ENCODE measurements at places on chromosomes 4 and X.

DNA sequence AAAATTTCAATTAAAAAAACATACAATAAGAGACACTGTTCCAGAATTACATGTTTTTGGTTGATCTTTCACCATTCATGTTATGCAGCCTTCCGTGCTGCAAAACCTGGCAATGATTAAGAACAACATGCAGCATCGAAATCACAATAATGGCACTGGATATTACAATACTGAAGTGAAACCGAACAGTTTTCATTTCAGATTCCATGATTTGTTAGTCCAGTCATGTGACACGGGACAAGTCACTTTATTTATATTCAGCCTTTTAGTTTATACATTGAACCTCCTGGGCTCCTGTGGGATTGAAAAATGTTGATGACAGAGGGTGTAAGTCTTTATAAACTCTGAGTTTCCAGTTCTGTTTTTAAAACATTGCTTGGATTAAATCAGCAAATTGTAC, 142.5 kb upstream of the TTC29 start:
- H3K27ac ChIP-seq, result no peak overlapping the region
- peaks cover 25% of the 10 kb centered on the region for H3K27me3 ChIP-seq
- H3K4me1 ChIP-seq, result no peaks in the 10 kb centered on the region
- no peak for DNase-seq

DNA sequence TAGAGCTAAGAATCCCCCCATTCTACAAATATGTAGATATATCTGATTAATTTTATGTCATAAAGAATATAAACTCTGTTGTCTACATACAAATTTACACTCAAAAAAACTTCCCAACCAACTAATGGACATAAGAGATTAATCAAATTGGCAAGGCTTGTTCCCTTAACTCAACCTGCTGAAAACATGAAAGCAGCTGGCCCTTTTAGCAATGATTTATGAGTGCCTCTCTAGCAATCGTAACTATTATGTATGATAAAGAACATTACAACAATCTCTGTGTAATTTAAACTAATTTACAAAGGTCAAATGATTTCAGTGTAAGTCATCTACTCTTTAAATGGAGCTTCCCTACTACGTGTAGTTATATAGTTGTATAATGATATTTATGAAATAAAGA, 83.1 kb upstream of the FTHL17 start:
- H3K36me3 ChIP-seq, result no peaks in the 10 kb centered on the region
- H3K4me1 ChIP-seq, result no peaks in the 10 kb centered on the region
- no peak overlapping the region for H3K4me3 ChIP-seq
- DNase-seq, result no peak
- no peak overlapping the region for H3K27ac ChIP-seq

GRCh38 chrX:96837808-96838207, 45.9 kb upstream of the RPA4 start:
- H3K36me3 ChIP-seq, result no peaks in the 10 kb centered on the region
- no peak overlapping the region for H3K4me3 ChIP-seq
- no peak overlapping the region for H3K27ac ChIP-seq

DNA sequence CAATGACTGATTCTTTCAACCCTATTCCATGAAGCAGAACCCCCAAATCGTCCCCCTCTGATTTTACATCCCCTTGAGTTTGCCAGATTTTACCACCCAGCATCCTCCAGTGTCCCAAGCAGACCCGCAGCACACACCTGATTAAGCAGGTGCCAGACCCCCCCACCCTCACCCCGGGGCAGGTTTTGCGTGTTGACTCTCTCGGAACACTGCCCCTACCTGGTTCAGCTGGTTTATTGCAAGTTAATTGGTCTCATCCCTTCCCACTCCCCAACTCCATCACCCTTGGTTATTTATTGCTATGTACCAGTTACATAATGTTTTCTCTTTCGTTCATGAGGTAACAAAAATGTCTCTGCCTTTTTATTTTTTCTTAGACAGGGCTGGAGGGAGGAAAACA, 258.4 kb downstream of the BCOR start:
- H3K36me3 ChIP-seq, result no peaks in the 10 kb centered on the region
- DNase-seq, result no peak
- H3K4me3 ChIP-seq, result no peak overlapping the region
- no peak overlapping the region for H3K27ac ChIP-seq
- H3K27me3 ChIP-seq, result no peaks in the 10 kb centered on the region

DNA sequence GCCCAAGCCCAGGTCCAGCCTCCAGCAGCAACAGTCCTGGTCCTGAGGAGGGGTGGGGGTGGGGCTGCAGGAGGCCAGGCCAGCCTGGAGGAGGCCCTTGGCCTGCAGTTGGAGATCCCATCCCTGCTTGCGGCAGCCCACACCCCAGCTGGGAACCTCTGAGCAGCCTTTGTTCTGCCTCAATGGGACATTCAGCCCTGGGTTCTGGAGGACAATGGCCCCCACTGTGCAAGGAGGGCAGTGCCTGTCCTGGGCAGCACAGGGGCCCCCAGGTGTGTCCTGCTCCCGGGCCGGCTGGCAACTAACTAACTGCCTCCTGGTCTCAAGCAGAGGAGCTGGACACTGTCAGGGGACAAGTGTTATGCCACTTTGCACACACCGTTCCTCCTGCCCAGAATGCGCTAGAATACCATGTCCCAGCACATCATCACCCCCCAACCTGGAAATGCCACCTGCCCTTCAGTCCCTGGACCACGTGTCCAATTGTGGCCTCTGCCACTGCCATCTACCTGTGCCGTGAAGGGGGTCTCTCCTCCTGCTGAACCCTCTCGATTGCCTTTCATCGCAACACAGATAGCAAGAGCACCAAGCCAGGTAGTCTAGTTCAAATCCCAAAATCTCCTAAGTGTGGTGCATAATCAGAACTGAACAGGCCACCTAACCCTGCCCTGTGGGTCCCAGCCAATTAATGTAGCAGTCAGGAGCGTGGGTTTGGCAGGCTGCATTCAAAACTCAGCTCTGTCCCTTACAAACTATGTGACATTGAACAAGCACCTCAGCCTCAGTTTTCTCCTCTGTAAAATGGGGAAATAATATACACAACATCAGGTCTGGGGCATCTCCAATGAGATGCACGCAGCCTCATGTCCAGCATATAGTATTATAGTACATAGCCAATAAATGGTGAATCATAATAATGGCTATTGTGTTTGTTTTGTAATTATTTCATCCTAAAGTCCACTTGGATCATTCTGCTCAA, 8.8 kb downstream of the PPP2R2C start:
- no peaks in the 10 kb centered on the region for H3K36me3 ChIP-seq
- no peak overlapping the region for H3K27ac ChIP-seq
- H3K27me3 ChIP-seq, result peaks cover 24% of the 10 kb centered on the region
- H3K4me1 ChIP-seq, result no peaks in the 10 kb centered on the region
- peak; percentile 30 for DNase-seq

Data from activated CD8-positive, alpha-beta memory T cell treated with anti-CD3 and anti-CD28 coated beads, Interleukin-2, amount 10 ng/mL, durations not matched to agents 7 days and 5 days (primary cell).